Stimulated activated CD8-positive, alpha-beta memory T cell treated with anti-CD3 and anti-CD28 coated beads, Interleukin-7, amount 100 ng/mL, for 48 hours (primary cell): ENCODE measurements at places on chromosomes 13 and 19.

DNA sequence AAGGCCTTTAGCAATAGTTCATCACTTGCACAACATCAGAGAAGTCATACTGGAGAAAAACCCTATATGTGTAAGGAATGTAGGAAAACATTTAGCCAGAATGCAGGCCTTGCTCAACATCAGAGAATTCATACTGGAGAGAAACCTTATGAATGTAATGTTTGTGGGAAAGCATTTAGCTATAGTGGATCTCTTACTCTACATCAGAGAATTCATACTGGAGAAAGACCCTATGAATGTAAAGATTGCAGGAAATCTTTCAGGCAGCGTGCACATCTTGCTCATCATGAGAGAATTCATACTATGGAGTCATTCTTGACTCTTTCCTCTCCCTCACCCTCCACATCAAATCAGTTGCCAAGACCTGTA, 19.8 kb downstream of the ZNF583 start:
- no peak for DNase-seq

DNA sequence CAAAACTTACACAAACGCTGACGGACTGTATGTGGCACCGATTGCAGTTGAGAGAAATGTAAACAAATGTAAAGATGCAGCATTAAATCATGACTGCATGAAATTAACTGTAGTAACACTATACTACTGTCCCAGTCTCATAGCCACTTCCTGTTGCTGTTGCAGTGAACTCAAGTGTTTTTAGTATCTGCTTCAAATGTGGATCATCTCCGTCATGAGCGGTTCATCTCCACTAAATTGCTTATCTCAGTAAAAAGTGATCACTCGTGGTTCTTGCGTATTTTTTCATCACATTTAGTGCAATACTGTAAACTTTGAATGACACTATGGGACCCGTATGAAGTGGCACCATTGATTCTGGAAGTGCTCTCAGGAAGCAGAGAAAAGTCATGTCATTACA, 60.3 kb upstream of the RNF113B start:
- DNase-seq: no peak

DNA sequence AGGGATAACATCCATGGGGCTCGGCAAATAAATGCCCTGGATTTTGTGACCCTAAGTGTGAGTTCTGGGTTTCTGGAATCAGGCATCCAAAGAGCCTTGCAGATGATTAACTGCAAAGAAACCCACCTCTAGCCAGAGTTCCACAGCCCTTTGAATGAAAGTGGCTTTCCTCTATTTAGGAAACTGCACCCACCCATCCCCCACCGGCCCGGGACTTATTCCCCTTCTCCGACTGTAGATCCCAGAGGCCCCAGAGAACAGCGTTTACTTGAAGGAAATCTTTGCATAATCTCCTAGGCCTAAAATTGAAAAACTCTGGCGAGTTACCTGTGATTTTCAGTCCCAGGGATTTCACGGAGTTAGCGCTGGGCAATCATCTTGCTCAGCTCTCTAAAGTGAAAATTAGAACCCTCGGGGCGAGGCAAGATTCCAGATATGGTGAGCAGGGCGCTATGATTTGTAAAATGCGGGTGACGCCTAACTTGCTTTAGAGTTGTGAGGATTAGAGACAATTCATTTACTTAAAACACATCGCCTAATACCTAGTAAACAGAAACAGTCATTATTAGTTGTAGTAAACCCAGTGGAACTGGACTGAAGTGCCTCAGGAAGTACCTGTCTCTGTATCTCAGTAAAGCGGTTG, 9.4 kb downstream of the URAD start:
- DNase-seq: no peak

DNA sequence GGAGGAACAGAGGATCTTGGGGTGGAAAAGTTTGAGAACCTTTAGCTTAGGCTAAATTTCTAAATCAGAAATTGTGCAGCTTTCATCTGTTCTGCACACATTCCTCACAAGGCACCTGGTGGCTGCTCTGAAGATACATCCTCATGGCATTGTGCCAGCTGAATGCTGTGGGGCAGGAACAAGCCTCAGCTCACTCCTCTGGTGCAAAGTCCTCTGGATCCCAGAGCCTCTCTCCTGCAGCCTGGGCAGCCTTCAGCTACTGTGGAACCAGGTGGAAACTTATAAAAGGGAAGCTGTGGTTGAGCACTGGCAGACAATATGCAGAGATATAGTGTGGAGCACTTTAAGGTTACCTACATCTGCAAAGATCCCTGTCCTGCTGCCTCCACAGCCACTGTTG, 72.3 kb downstream of the KCTD12 start:
- DNase-seq: no peak

GRCh38 chr19:31801611-31802010, 452.4 kb upstream of the TSHZ3 start:
- no peak for DNase-seq

- DNase-seq: no peak
These were observed 51.6 kb downstream of the SACS start for GRCh38 chr13:23381866-23382265.

GRCh38 chr13:52036037-52036436, 11.5 kb downstream of the UTP14C start:
- no peak for DNase-seq

- no peak for DNase-seq
These were observed 159.0 kb downstream of the RFC3 start for GRCh38 chr13:33976965-33977364.

GRCh38 chr13:74193391-74193790, 59.2 kb upstream of the KLF12 start:
- DNase-seq: no peak

GRCh38 chr13:44136696-44137268, 236.8 kb upstream of the SERP2 start:
- DNase-seq: no peak

- no peak for DNase-seq
These were observed 19.2 kb downstream of the DNM2 start for GRCh38 chr19:10736916-10737551.

- no peak for DNase-seq
These were observed 13.2 kb downstream of the RNF17 start for GRCh38 chr13:24777171-24777570.

GRCh38 chr13:73299787-73300186, 241.0 kb downstream of the KLF5 start:
- no peak for DNase-seq

- DNase-seq: no peak
These were observed 82.5 kb downstream of the TSHZ3 start for GRCh38 chr19:31266731-31267130.

GRCh38 chr19:35055715-35056179, 14.2 kb downstream of the HPN start:
- DNase-seq: no peak

DNA sequence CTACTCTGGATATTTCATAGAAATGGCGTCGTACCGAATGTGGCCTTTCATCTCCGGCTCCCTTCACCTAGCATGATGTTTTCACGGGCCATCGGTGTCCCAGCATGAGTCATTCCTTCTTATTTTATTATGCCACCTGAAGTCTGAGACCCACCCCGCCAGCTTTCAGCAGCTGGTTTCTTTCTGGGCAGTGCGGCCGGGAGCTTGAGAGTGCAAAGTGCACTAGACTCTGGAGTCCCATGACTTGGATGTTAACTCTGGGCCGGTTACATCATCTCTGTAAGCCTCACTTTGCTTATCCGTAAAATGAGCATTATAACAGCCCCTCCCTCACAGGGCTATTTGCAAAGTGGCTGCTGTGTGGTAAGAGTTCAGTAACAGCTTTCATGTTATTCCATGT, 5.8 kb upstream of the KMT5C start:
- no peak for DNase-seq

GRCh38 chr19:548886-549830, 5.3 kb downstream of the GZMM start:
- no peak for DNase-seq
